Central memory CD8-positive, alpha-beta T cell (primary cell): ENCODE measurements at places on chromosomes 5 and 9.

DNA sequence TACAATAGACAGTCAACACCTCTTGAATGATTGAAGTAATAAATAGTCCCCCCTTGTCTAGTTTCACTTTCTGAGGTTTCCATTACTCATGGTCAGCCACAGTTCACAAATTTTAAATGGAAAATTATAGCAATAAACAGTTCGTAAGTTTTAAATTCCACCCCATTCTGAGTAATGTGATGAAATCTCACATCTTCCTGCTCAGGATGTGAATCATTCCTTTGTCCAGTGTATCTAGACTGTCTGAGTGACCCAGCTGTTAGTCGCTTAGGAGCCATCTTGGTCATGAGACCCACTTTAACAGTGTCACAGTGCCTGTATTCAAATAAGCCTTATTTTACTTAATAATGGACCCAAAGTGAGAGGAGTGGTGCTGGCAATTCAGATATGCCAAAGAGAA lies 311.6 kb upstream of the PRR16 start:
- DNase-seq, result no peak

DNA sequence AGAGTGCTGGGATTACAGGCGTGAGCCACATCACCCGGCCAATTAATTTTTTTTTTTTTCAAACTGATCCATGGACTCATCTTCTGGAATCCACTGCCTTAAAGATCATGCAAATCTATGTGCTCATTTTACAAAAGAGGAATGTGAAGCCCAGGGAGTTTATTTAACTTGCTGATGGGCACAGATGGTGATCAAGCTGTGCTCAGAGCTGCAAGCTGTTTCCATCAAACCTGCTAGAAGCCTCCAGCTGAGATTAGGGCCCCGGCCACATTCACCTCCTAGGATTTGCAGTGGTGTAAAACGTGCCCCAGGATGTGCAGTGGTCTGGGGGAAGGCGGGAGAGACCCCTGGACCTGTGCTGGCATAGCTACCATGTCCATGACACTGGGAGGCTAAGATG lies 56.1 kb upstream of the TUT7 start:
- DNase-seq, result no peak

- DNase-seq, result no peak
These were observed 60.9 kb downstream of the YTHDC2 start for GRCh38 chr5:113574417-113574816.

GRCh38 chr9:72486594-72486955 lies 34.8 kb upstream of the TMC1 start:
- no peak for DNase-seq

GRCh38 chr5:110377943-110378342 lies 348.5 kb downstream of the TMEM232 start:
- DNase-seq, result no peak

DNA sequence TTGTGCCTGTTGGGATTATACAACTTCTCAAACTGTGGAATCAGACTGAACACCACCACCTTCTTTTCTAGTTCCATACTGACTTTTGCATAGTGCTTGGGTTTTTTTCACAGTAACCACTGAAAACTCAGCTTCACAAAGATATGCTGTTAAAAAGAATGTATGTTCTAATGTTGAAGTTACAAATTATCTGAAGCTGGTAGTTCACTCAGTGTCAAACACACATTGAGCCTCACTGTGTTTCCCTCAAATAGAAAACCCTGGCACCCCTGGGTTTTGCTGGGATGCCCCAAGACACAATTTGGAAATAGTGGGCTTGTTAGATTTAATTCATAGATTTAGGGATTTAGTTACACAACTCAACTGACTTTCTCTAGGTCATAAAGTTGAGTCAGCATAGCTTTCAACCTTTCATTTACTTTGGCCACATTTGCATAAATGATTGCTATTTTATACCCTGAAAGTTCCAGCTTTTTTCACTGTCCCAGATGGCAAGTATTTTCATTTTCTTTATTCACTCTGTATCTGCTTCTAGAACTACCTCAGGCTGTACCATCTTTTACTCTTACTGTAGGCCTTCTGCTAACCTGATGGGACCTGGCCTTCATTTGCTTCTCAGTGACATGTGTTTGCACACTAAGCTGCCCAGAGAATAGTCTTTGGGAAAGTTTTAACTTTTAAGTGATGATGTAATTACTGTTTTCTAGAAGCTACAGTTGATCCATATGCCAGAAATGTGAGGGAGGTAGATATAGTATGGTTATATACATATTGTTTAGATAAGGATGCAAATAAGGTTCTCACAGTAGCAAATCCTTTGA lies 115.1 kb downstream of the CDC42SE2 start:
- no peak for DNase-seq

DNA sequence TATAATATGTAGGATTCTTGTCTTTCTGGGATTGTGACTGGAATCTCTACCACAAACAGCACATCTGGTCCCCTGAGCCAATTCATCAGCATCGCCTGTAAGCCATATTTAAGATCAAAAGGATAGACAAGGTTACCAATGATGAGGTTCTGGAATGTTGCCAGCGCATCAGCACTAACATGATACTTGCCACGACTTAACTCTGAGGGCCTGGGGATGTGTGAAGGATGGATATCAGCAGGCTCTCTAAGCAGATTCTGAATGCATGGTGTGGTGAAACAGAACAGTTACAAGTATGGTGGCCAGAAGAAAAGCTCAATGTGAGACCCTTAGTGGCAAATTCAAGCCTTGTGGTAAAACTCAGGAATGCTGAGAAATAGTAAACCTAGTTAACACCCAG lies 143.0 kb downstream of the XRCC4 start:
- no peak for DNase-seq

DNA sequence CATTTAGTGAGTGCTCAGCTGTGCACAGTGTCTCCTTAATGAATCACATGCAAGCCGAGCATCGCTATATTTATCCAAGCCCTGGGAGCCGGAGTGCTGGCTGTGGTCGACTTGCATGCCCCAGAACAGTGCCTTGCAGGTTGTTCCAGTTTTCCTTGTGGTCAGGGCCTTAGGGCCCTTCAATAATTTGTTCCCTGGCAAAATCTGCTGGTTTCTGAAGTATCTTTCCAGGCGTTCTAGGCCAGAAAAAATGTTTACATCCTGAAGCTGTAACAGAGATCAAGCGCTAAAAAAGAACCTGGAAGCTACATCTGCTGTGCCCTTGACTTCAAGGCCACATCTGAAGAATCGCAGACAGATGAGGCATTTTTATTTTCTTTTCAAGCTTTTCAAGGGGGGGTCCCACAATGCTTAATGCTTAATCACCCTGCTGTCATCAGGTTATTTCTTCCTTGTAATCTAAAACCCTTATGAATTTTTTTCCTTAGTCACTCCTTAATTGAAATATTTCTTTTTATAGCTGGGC lies 105.8 kb downstream of the DOCK2 start:
- no peak for DNase-seq

GRCh38 chr9:18710065-18710464 lies 236.1 kb downstream of the ADAMTSL1 start:
- no peak for DNase-seq

DNA sequence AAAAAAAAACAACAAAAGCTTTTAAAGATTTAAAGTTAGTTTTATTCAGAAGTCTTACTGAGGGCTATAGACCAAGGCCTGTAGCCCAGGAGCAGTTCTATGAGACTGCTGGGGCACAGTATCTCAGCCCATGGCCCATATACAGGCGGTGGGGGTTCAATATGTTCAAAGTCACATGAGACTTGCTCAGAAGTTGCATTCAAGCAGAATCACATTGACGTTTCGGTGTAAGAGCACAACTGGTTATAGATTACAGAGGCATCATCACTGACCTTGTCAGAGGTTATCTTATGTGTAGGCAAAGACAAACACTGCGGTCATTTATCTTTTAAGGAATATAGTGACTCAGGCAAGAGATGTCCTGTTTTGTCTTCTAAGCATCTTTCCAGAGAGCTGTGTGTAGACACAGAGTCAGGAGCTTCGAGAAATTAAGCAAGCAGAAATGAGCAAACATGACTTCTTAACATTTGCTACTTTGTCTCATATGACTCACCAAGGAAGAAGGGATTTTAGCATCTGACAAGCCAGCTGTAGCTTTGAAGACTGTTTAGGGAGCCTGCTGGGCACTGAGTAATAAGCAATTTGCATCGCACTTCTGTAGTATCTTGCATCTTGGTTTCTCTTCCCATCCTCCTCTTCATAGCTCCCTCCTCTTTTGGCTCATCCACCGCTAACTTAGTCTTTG lies 12.9 kb upstream of the F2RL1 start:
- DNase-seq, result no peak

GRCh38 chr9:5871785-5872184 lies 18.9 kb upstream of the MLANA start:
- DNase-seq, result no peak
